Hepatic stellate cell (primary cell): ENCODE measurements at places on chromosomes 4 and X.

- DNase-seq, result peak; percentile 50
Observed at GRCh38 chr4:15779306-15779705, 1.2 kb downstream of the CD38 start.

- no peak for DNase-seq
Observed at GRCh38 chr4:167114416-167114971, 119.8 kb downstream of the SPOCK3 start.

DNA sequence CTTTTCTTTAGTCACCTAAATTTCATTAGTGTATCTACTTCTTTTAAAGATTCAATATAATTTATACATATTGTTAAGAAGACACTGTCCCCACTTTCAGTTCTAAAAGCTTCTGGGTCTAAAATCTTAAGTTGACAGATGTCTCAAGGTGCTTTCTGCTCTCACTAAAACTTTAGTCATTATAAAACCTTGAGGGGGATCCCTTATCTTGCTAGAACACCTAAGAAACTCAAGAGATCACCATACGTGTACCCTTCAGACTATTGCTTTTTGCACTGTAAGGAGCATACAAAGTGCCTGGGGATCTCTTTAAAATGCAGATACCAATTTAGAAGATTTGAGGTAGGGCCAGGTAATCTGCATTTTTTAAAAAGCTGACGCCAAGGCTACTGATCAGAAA is 30.1 kb downstream of the CYBB start:
- DNase-seq, result no peak

DNA sequence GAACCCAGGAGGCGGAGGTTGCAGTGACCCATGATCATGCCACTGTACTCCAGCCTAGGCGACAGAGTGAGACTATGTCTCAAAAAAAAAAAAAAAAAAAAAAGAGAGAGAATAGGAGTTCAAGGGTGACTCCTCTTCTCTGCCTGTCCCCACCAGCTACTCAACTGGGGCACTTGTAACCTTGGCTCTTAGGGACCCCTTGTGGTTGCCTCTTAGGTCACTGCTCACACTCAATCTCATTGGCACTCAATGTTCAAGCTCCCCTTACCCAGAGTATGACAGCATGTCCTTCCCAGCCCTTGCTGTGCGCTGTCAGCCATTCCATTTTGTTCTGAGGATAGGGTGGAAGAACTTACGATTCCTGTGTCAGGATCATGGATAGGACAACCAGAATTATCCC is 82.4 kb upstream of the BEND4 start:
- DNase-seq, result no peak

GRCh38 chr4:54635318-54635717 is 22.4 kb upstream of the KIT start:
- no peak for DNase-seq

- no peak for DNase-seq
Observed at GRCh38 chr4:138611721-138612120, 369.6 kb upstream of the SLC7A11 start.

DNA sequence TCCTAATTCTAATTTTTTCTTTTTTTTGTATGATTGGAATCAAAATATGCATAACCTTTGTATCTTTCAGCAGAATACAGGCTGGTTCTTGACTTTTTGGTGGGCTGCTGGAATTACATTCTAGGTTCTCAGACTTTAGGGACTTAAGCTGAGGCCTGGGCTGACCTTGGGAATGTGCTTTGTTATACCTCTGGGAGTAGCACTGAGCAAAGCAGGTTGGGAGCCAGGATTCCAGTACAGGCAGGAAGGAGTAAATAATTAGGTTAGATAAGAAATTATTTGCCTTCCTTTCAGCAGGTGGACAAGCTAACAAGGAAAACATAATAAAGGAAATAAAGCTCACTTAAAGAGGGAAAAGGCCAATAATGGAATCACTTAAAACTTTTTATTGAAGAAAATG is 49.9 kb upstream of the SLC4A4 start:
- DNase-seq, result no peak

GRCh38 chr4:86452924-86453531 is 93.2 kb upstream of the MAPK10 start:
- peak; percentile 27 for DNase-seq
